ENCODE measurements at places on chromosomes 6 and 20.

DNA sequence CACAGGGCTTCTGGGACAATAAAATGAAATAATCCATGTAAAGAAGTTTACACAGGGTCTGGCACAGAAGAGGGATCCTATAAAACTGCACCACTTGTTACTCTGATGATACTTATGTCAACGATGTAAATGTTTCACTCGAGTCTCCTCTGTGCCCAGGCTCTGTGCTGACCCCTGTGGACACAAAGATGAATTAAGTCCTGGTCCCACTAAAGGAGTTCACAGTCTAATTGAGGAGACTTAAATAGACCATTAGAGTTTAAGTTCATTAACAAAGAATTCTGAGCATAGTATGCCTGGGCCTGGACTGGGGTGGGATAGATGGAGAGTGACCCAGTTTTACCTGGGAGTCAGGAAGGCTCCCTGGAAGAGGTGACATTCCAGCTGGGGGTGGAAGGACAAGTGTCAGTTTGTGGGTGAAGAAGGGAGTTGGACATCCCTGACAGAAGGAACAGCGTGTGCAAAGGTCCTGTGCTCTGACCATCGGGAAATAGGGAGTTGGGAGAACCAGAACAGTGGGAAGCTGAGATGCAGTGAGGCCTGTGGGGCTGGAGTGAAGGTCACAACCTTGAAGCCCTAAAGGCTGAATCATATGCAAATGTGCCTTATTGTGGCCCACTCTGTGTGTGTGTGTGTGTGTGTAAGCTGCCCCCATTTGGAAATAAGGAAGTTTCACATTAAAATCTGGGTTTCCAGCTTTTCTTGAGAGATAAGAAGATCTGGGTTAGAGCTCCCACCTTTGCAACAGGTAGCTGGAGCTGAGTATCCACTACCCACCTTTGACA is 1.1 kb downstream of the OCSTAMP start:
- DNase-seq, result no peak

GRCh38 chr6:47512872-47513271 is 35.3 kb downstream of the CD2AP start:
- no peak for DNase-seq

DNA sequence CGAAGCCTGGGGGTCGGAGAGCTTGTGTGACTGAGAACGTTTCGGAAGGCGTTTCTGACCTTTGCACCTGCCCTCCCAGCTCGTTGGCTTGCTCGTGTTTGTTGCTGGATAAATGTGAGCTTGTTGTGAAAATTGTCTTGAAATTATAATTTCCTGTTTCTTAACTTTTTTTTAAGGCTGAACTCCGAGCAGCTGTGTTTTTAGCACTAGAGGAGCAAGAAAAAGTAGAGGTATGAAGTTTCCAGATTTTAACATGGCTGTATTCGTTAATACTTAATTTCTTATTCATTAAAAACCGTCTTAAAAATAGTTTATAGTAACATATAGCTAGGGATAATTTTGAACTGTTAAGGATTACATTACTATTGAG is 672 bp downstream of the CEP43 start:
- DNase-seq, result no peak

GRCh38 chr6:137665342-137665934 is 171.2 kb upstream of the OLIG3 start:
- no peak for DNase-seq

DNA sequence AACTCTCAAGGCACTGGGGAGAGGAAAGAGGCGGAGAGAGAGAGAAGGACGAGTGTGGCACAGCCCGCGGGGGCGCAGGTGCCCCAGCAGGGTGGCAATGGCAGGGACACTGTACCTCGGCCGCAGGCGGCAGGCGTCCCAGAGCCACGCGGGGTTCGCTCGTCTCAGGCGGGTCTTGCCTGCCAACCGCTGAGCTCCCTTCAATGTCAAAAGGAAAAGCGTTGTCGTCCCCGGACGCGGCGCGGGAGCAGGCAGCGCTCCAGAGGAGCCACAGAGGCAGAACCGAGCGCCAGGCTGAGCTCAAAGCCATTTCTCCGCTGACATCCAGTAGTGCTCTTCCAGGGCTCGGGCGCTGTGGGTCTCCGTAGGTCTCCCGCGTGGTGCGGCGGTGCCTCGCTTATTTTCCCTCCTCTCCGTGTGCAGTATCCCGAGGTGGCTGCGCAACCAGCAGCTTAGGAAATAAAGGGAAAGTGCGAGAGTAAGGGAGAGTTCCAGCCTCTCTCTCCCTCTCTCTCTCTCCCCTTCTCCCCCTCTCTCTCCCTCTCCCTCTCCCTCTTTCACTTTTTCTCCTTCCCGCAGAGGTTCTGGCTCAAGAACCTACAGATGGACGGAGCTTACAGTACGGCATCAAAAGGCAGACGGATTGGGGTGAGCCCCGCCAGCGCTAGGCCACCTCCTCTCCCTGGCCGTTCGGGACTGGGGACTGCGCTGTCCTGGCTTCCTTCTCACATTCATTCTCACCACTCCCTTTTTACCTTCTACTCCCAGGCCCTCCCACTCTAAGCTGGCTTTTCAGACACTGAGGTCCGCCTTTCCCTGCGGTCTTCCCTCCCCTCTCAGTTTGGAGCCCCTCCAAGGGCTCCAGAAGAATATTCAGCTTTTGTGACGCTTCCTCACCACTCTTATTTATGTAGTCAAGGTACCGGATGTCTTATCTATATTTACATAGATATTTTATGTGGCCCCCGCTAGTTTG is at the start of gene LAMA4:
Gene LAMA4, minus strand, starts transcription at position 727 of the 976 bp plus-strand sequence. Its CDS starts 417 bp downstream, at position 310.
- peak; percentile 54 for DNase-seq

DNA sequence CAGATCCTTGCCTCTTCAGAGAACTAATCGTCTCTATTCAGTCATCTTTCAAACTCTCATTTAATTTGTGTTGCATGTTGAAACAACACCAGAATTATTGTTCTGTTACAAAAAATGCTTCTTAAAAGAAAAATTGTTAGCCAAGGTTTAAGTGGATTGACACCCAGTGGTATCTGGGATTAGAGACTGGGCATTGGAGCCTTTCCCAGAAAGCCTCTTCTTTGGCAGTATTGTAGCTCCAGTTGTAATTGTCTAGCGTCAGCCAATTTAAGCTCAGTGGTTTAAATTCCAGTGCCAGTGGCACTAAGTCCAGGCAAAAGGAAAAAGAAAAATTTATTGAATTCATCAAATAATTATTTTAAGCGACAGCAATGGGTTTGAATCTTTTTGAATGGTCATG is 801 bp downstream of the CCDC28A start:
- no peak for DNase-seq

DNA sequence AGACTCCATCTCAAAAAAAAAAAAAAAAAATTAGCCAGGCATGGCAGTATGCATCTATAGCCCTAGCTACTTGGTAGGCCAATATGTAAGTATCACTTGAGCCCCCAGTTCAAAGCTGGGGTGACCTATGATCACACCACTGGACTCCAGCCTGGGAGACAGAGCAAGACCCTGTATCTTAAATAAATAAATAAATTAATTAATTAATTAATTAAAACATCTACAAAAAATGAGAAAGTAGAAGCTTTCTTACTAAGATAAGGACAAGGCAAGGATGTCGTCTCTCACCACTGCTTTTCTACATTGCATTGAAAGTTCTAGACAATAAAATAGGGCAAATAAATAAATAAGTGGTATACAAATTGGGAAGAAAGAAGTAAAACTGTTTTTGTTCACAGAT is 134.3 kb upstream of the CARMIL1 start:
- no peak for DNase-seq

DNA sequence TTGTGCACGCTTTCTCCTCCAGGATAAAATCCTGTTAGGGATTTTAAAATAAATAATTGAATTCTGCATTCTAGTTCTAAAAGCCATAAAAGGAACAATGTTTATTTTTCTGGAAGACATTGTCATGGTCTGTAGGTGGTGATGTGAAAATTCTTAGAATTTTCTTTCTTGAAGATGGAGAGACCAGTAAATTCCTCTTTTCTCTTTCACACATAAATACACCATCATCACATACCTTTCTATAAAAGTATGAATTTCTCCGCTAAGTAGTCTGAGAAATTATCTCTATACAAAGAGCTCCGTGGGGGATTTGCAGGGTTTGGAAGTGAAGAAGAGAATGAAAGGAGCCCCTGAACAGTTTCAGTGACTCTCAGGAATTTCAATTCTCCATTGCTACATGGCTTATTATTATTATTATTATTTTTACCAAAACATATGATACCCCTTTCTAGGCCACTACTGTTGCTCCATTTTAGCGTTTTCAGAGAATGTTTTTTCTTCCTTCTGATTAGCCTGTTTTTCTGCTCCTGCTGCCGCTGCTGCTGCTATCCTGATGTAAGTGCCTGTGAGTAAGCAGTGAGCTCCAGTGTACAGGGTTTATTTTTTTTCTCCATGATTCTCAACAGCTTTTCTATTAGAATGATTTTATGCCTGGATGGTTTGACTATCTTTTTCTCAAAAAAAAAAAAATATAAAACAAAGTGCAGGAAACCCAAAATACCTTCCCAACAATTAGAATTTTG is 145.8 kb downstream of the SAMD5 start:
- no peak for DNase-seq

- DNase-seq, result no peak
Measured at GRCh38 chr20:21339499-21339898, 36.4 kb downstream of the XRN2 start.

DNA sequence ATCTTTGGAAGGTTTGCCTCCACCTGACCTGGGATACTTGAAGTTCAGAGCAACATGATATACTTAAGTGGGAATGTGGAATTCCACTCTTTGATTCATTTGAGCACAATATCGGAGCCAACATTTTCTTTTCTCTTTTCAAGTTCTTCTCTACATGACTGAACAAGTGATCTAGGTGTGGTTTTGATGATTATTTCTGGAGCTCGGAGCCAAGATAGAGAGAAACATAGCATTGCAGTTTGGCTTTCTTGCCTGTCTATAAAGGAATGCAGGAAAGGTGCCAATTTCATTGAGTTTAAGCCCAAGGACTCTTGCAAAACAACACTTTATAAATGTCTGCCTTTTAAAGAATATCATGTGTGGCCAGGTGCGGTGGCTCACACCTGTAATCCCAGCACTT is 124.2 kb upstream of the FAM83B start:
- DNase-seq, result no peak

DNA sequence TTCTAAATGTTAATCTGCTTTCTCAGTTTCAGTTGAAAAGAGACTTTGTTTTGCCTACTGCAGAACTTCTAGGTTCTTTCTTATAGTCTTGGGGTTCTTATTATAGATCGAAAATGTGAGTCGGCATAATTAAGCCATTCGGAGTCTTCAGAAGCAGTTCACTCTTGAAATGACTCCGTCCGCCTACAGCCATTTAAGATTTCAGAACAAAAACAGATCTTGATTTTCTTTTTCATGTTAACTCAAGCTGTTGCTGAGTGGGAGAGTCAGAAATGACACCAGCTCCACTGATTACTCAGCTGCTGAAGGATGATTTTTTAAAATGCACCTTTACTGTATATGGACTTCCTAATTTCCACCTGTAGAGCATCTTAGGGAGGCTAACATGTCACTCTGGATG is 15.9 kb downstream of the PRDM1 start:
- DNase-seq, result no peak

DNA sequence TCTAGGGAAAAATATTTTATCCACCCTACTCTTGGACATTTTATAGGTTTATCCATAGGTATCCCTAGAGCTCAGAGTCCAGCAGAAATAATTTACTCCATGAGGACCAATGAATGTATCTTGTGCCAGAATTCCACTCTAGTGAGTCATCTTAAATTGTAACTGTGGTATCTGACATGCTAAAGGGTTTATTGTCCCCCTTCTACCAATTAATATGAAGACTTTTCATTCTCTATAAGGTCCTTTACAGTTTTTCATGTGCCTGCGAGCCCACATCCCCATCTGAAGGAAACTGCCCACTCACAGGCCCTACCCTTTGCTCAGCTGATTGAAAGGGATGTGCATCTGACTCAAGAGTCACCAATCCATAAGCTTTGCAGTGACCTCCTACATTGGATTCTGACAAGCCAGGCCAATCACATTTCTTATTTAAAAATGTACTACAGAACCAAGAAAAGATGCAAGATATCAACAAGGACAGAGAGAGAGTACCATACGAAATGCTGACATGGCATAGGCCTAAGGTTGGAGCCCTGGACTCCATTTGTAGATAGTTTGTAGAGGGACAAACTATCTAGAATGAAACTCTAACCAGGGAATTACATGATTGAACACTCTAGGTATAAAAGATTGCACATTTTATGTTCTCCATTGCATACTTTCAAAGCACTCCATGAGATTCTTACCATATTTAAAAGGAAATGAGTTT is 93.4 kb upstream of the DEFB112 start:
- no peak for DNase-seq

DNA sequence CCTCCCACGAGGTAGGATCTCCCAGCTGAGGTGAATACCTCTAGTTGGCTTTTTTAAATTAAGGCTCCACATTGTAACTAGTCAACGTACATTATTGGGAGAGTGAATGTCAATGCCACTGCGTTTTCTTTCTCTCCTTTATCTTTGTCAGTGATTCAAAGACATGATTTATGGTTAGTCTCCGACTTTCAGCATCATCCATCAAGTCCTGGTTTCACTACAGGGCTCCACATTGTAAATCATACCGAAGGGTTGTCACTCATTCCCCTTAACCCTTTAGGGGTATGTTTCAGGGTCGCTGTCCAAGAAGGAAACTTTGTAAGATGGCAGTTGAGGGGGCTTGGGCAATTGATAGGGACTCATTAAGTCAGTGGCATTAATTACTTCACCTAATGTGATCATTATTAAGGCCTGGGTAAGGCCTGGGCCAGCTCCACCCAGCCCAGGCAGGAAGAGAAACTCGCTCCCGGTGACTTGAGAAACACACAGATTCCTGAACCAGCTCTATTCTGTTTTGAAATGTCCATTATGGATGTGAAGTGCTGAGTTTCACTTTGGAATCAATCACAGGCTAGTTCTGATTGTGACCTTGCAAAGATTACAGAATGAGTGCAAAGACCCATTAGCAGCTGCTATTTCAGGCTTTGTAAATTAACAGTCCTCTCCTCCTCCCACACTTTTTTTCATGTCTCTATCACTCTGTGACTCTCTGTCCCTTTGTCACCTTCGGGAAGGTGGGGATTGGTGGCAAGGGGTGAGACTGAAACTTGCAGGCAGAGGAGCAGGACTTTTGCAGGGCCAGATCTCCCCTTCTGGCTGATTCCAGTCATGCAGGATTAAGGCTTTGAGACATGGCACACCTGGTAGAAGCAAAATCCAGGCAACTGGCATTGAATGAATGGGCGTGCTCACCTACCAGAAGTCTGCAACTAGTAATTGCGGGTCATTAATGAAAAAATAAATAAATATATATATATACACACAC is 222.4 kb downstream of the TSHZ2 start:
- DNase-seq, result no peak

- peak; percentile 59 for DNase-seq
Measured at GRCh38 chr6:41505122-41506049, 40.8 kb upstream of the FOXP4 start.

- DNase-seq, result no peak
Measured at GRCh38 chr6:12483712-12484111, 193.6 kb downstream of the EDN1 start.

- DNase-seq, result no peak
Measured at GRCh38 chr6:40901322-40902055, 137.5 kb downstream of the UNC5CL start.

DNA sequence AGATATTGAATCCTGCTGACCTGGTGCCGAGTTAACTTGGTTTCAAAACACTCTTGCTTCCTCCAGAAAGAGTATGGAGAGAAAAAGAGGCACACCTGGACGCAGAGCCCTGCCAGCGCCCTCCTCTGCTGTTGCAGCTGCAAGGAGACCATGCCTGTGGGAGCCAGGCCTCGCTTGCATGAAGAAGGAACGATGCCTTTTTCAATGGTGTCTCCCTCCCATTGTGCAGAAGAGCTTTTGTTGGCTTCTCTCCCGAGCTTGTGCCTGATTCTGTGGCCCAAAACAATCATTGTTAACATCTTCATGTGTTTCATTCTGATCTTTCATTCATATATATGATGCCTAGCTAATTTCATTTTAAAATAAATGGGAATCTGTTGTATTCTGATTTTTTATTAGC is 98.1 kb downstream of the FAM120B start:
- DNase-seq, result no peak
